NCI-H1417 treated with DMSO at 0.1 percent for 48 hours (cell line): ENCODE measurements at places on chromosomes 5 and 9.

- DNase-seq = no peak
Measured at GRCh38 chr5:173468821-173469251, 140.6 kb upstream of the STC2 start.

GRCh38 chr5:178216779-178217178 is 12.4 kb downstream of the HNRNPAB start:
- DNase-seq = no peak

DNA sequence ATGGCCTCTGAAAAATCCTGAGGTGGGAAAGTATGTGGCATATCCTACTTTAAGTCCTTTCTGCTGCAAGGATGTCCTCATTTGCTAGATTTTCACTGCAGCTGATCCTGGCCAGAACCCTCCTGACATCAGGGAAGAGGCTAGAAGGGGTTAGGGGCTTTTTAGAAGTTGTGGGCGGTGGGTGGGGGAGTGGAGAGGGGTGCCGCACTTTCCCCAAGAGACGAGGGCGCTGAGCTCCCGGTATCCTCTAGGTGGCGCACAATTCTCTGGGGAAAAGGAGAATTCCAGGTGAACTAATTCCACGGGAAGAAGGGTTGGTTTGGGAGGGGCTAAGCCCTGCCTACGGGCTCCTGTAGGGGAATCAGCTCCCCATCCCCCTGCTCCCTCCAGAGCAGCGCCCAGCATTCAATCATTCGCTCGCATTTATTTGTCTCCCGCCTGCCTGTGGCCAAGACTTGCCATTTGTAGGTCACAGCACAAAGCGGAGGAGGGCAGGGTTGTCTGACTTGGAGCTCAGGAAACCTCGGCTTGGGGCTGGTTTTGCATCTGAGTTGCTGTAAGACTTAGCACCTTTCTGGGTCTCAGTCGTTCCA is 42.9 kb upstream of the HAND1 start:
- DNase-seq = no peak

DNA sequence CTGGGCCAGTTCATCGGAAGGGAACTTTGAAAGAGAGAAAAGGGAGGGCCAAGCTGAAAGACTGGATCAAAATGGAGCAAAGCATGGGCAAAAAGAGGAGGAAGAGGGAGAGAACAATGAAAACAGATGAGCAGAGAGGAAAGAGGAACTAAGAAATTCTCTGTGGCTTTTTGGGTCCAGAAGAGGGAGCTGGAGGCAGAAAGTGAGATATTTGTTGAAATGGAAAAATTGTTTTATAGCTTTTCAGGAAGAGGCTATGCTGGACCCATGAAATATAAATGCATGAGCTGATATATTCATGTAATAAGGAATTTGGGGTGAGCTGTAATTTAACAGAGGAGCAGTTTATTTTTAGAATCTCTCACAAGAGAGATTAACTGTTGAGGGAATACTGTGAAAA is 457.3 kb downstream of the DMAC1 start:
- no peak for DNase-seq

- DNase-seq = no peak
Measured at GRCh38 chr5:137696481-137696880, 39.4 kb downstream of the KLHL3 start.

GRCh38 chr5:164301708-164302107 is 796.3 kb downstream of the MAT2B start:
- no peak for DNase-seq

DNA sequence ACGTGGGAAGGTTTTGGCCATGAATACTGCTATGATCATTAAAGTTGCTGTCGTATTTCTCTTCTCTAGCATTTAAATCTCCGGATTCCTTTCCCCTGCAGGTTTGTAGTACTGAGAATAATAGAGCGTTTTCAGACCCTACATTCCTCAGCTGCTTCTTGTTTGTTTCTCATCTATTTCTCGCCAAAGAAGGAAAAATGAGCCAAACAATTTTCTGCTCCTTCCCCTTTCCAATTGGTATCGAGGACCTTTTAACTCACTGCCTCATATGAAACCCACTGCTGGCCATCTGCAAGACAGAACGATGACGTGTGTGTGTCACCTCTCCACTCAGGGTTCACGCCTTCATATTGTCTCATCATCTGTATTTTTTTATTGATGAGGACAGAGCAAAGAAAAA is 689.4 kb upstream of the WWC1 start:
- no peak for DNase-seq

- DNase-seq = no peak
Measured at GRCh38 chr5:154165886-154166285, 24.6 kb upstream of the GALNT10 start.

- peak; percentile 8 for DNase-seq
Measured at GRCh38 chr5:87754009-87754757, 341.5 kb upstream of the CCNH start.

- DNase-seq = no peak
Measured at GRCh38 chr5:126757713-126758357, 19.1 kb upstream of the LMNB1 start.

DNA sequence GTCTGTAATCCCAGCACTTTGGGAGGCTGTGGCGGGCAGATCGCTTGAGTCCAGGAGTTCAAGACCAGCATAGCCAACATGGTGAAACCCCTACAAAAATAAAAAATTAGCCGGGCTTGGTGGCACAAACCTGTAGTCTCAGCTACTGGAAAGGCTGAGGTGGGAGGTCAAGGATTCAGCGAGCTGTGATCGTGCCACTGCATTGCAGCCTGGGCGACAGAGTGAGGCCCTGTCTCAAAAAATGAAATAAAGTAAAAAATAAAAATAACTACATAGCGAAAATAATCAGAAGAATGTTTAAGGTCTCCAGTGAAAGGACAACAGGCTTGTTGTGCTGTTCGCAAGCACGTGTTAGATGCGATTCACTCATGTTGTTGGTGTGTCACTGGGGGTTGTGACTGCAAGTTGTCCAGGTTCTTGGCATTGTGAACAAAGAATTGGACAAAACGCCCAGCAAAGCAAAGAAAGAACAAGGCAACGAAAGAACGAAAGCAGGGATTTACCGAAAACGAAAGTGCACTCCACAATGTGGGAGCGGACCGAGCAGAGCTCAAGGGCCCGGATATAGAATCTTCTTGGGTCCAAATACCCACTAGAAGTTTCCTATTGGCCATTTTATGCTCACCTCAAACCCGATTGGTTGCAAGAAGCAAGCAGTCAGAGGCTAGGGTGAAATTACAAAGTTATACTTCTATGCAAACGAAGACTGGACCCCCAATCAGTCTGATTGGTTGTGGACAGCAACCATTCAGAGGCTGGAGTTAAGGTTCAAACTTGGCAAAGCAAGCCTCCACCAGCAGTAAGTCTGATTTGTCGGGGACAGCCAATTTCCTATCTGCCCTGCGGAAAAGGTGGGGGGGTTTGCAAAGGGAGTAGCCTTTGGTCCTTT is 844 bp upstream of the MCCC2 start:
- no peak for DNase-seq

- DNase-seq = no peak
Measured at GRCh38 chr5:165775111-165775510, 2269.7 kb downstream of the MAT2B start.

- DNase-seq = no peak
Measured at GRCh38 chr5:32261198-32261597, 51.5 kb downstream of the MTMR12 start.

DNA sequence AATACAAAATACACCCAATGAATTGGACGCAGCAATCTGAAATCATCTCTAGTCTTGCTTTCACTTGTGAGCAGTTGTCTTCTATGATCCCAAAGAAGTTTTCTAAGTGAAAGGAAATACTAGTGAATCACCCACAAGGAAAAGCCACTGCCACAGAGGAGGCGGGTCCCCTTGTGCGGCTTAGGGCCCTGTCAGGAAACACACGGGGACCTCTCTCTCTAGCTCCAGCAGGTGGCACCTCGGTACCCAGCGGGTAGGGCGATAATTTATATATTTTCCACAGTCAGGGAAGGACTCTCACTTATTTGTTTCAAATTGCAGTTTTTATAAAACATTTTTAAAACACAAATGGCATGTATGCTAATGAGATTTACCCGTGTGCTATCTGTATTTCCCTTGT is 417.1 kb downstream of the KDM4C start:
- no peak for DNase-seq
